ENCODE measurements at places on chromosomes 5 and 9.

DNA sequence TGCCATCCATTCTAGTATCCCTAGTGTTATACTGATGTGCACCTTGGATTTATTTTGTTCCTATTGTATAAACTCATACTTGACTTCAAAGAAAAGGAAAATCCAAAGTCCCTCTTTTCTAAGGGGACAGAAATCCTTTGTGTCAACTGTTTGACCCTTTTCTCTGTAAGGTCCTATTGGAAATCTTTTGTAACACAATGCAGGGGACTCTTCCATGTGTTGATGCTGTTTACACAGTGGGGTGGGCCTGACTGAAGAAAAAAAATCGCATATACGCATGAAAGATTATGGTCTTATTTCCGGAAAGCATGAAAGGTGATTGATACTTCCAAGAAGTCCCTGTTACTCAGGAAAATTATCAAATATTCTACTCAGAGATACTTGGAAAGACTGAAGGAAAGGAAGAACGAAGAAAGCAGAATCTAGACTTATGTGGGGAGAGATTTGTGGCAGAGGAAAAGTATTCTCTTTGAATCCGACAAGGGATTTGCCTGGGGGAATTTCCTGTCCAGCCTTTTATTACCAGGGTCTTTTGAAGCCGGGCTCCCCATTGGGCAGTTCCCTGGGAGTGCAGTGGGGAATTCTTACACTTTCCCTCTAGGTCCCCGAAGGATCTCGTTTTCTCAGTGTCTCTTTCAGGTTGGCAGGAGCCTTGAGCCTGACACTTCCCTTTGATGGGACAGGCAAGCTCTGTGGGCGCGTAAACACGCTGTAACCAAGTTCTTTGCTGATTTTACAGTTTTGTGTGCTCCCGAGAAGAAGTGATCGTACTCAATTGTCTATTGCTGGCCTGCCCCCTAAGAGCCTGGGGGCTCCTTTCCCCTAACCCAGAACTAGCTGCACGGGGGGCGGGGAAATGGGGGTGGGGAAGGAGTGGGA lies 779 bp upstream of the VCAN start:
- no peak for DNase-seq

- DNase-seq, result no peak
These were observed 10.9 kb downstream of the AQP3 start for GRCh38 chr9:33436445-33436844.

- no peak for DNase-seq
These were observed 31.1 kb upstream of the CPLX2 start for GRCh38 chr5:175840050-175840841.

- DNase-seq, result peak; percentile 97
These were observed at the start of gene SFXN1 for GRCh38 chr5:175478384-175479124. Gene SFXN1, plus strand, starts transcription at chr5:175478560. Its CDS starts 13,544 bp downstream, at chr5:175492104.

GRCh38 chr5:136631186-136631585 lies 265.8 kb upstream of the TRPC7 start:
- no peak for DNase-seq

DNA sequence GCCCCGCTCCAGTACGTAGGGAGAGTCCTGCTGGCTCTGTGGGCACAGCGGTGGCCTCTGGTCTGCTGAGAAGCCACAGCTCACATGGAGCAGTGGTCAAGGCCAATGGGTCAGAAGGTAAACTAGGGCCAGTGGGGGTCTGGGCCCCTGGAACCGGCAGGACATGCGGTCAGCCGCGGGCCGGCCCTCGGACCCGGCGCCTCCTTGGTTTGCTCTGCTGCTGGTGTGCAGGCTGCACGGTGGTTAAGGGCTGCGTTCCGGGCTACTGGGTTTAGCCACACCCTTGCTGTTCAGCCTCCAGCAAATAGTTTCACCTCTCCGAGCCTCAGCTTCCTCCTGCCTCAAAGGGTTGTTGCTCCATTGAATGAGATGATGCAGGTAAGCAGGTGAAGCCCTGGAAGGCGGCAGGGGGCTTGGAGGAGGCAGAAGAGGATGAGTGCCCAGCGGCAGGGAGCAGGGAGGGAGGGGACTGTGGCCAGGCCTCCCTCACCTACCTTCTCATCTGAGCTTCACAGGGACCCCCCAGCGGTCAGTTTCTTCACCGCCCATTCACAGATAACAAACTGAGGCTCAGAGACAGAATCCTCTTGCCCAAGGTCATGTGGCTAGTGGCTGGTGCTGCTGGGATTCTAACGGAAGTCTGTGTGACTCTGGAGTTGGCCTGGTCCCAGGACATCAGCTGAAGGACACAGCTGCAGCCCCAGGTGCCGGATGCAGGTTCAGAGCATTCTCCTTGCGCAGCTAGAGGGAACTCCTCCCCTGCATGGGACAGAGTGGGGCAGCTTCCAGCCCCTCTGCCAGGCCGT lies 3.7 kb upstream of the COL5A1 start:
- no peak for DNase-seq

GRCh38 chr9:100322954-100323536 lies 29.7 kb downstream of the TEX10 start:
- DNase-seq, result peak; percentile 16

- peak; percentile 71 for DNase-seq
These were observed 72.7 kb upstream of the ASS1 start for GRCh38 chr9:130372057-130372456.

- DNase-seq, result no peak
These were observed 28.1 kb downstream of the PTGES2 start for GRCh38 chr9:128099231-128099931.

DNA sequence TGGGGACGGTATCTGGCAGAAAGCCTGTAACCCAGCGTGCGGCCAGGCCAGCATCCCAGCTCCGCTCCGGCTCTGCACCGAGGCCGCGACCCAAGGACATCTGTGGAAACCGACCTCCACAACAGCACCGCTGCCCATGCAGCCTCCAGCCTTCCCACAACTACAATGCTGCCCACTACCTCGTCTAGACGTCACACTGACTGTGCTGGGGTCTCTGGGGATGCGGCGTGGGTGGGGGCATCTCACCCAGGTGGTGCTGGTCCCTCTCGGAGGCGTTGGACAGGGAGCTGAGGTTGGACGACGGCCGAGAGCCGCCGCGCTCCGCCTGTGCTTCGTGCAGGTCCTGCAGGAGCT lies 14.4 kb upstream of the ZDHHC11 start:
- no peak for DNase-seq

DNA sequence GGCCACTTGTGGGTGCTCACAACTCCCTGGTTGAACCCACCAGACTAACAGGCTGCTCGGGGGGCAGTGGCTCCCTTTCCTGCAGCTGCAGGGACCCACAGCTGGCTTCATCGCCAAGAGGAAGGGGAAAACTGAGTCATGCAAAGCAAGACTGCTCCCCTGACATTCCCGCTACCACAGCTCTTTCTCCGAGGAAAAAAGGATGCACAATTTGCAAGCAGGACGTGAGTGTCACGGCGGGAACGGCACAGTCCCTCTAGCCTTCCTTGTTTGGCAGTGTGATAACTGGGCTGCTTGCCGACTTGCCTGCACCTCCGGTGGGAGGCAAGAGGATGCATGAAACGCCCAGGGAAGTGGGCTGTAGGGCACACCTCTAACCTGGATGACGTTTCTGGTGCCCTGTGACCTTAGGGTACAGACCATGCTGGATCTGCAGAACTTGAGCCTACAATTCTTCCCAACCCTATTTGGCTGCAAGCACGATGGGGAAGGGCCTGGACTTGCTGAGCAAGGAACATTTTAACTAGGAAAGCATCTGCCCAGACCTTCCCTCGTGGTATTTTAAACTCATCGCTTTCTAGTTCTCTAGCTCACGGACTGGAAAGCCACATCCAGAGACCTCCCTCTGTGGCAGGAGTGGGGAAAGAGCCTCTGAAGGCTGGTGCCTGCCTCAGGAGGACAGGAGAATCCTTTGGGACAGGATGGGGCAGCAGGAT lies 7.8 kb downstream of the SH3PXD2B start:
- DNase-seq, result no peak

- DNase-seq, result peak; percentile 71
These were observed 21.7 kb upstream of the NSD1 start for GRCh38 chr5:177111720-177112394.

- DNase-seq, result peak; percentile 67
These were observed at the start of gene ZNF618 for GRCh38 chr9:113876151-113876992. Gene ZNF618, plus strand, starts transcription at chr9:113876309. Its CDS starts 72 bp downstream, at chr9:113876381.

DNA sequence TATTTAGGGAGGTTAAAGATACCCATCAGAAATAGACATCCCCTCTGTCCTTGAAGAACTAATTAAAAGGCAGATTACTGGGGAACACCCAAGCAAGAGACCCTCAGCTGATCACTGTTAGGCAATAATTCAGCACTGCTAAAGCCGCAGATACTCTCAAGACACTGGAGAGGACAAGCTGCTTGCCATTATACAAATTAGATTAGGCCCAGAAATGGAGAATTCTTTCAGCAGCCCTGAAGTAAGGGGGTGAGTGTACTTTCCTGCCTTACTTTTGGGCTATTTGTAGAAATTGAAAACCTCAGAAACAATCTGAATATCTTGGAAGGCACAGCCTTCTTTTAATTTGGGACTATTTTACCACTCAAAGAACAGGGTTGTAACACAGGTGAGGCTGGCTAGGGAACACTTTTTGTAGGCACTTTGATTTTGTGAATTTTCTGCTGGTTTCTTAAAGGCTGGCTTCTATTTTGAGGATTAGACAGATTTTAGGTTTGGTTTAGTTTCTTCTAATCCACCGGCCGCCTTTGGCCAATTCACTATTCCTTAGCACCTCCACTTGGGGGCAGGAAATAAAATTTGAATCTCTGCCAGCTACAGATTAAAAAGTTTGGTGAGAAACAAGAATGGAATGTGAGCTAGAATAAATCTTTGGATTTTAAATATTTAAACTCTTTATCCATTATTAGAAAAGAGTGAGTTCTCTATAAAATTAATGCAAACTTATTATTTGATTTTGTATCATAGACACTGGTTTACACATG lies 106.0 kb downstream of the SMARCA2 start:
- peak; percentile 32 for DNase-seq

DNA sequence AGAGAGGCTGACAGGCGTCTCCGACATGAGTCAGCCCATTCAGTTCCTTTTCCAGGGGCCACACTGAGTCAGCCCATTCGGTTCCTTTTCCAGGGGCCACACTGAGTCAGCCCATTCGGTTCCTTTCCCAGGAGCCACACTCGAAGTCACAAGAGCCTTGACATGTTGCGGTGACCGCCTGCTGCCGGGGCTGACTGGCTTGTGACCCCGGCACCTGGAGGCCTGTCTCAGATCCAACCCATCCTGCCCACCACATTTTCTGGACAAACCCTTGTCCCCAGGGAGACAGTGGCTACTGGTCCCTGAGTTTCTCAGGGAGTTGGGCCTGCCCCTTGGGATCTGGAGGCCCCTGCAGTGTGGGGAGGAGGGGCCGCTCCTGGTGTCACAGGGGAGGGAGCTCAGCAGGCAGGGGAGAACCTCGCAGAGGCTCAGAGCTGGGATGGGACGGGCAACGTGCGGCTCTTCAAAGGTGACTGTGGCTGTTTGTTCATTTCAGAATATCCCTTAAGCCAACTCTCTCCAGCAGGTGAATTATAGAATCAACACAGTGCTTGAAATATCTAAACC lies 40.5 kb upstream of the LPCAT1 start:
- DNase-seq, result no peak

- no peak for DNase-seq
These were observed 16.5 kb upstream of the NRARP start for GRCh38 chr9:137318602-137319001.

DNA sequence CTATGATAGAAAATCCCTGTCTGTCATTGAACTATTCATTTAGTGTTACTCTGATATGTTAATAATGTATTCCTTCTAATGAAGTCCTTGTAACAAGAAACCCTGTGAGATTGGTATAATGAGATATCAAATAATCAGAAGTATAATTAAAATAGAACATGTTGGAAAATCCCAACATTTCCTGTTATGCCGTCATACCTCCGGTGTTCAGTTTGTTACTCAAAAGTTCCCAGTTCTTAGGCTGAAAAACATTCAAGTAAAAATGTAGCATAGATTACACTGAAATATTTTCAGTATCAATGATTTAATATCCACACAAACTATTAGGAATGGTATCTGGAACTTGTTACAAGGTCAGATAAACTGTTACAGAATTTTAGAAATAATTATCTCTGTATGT lies 227.5 kb downstream of the GNA14 start:
- no peak for DNase-seq

- DNase-seq, result no peak
These were observed 88.0 kb downstream of the ADAMTS2 start for GRCh38 chr5:179257176-179257682.

GRCh38 chr5:154209591-154210081 lies 19.1 kb downstream of the GALNT10 start:
- DNase-seq, result no peak

DNA sequence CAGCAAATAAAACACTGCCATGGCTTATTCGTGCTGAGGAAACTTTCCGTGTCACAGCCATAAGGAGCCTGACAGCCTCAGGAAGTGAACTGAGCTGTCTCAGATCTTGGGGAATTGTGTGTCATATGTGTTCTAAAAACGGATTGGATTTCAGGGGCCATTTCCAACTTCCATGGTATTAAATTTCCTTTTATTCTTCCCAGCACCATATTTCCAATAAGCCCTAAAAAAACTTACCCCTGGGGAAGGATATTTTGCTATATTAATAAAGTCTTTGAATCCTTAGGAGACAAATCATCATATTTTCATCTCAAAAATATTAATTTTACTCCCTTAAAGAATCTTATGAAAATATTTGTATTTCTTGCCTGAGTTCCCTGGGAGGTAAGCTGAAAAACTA lies 93.9 kb downstream of the LHFPL2 start:
- DNase-seq, result no peak

DNA sequence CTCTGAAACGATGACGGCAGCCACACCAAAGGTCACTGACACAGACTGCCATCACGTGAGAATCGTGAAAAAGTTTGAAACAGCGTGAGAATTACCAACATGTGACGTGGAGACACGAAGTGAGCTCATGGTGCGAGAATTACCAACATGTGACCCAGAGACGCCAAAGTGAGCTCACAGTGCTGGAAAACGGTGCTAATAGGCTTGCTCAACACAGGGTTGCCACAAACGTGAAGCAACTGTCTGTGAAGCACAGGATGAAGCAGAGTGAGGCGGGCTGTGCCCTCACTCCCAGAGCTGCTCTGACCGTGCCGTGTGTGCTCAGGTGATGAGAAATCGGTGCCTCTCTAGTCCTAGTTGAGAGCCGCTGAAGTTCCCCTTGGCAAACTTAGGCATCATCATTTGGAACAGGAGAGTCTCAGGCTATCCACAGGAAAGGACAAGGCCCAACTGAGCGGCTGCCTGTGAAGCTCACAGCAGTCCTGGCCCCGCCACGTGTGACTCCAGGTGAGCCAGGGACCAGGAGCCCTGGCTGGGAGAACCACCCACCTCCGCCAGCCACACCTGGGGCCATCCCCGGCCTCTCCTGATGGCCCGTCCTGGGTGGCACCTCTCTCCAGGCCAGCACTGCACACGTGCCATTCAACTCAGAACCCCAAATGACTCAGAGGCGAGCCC lies 29.8 kb upstream of the SLC6A3 start:
- DNase-seq, result no peak

- no peak for DNase-seq
These were observed 167.5 kb downstream of the DAB2IP start for GRCh38 chr9:121818841-121819427.

GRCh38 chr9:19828576-19829109 lies 39.8 kb upstream of the SLC24A2 start:
- no peak for DNase-seq

DNA sequence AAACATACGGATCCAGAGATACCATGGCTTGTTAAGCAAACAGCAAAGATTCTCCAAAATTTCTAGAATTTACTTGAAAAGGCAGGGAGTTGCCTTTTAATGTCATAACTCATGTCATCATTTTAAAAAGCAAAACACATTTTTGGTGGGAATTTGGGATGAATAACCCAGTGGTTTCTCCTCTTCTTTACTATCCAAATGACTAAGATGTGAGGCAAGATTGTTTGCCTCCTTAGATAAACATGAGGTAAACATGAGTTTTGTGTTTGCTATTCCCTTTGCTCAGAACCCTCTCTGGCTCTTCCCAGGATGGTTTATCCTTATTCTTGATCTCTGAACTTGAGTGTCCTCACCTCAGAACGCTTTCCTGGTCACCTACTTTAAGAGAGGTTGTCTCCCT lies 267.0 kb downstream of the EBF1 start:
- no peak for DNase-seq
